Adrenal gland (tissue), 19 donors: ENCODE measurements at places on chromosomes 6 and 20. TPM values are rescaled to one million over a fixed set of nuclear protein-coding genes. Genes with fewer than 3 reads are reported as not detected.

MUC22 gene
- total RNA-seq: not detected

MOXD1 gene
- 54.0 TPM for total RNA-seq

DNA sequence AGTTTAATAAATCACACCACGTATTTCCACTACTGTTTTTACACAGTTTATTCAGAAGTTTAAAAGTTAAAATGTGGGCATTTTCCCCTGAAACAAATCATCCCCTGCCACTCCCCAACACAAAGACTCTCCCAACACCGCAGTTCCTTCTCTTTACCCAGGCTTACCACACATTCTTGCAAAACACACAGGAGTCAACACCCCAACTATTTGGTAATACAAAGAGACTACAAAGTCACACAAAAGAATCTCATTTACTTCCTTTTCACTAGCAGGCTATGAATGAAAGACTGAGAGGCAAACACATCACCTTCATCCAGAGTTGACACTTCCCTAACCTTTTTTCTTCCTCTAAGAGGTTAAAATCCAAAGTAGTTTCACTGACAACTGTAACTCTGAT lies 51.1 kb downstream of the KCTD20 start:
- no peak overlapping the region for H3K4me3 ChIP-seq
- no peaks in the 10 kb centered on the region for H3K27me3 ChIP-seq
- H3K36me3 ChIP-seq: no peaks in the 10 kb centered on the region
- no peak overlapping the region for H3K27ac ChIP-seq
- H3K4me1 ChIP-seq: no peaks in the 10 kb centered on the region

DNA sequence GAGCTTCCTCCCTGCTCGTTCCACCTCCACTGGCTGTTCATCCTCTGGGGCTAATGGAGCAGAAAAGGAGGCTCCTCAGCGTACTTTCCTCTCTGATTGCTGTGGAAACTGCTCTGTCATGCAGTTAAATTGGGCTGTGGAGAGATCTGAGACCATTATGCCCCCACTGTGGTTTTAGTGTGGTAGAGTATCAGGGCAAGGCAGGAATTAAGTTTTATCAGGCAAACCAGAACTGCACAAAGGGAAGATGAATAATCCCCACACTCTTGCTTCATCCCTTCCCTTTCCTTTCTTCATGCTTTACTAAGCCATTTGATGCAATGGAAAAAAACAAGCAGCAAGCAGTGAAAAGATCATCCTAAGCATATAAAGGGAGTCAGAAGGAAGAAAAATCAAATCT lies 11.9 kb upstream of the ME1 start:
- no peak overlapping the region for H3K27ac ChIP-seq
- no peak overlapping the region for H3K4me3 ChIP-seq
- DNase-seq: no peak
- H3K36me3 ChIP-seq: no peaks in the 10 kb centered on the region
- H3K4me1 ChIP-seq: no peaks in the 10 kb centered on the region

- peak overlapping the region; percentile 13 for H3K27ac ChIP-seq
- H3K36me3 ChIP-seq: no peaks in the 10 kb centered on the region
- no peaks in the 10 kb centered on the region for H3K27me3 ChIP-seq
- no peak overlapping the region for H3K4me3 ChIP-seq
- no peaks in the 10 kb centered on the region for H3K4me1 ChIP-seq
Observed at GRCh38 chr6:35081426-35081851, 59.7 kb downstream of the TCP11 start.

GRCh38 chr6:166760288-166760687 lies 133.2 kb upstream of the RPS6KA2 start:
- DNase-seq: no peak
- H3K27me3 ChIP-seq: no peaks in the 10 kb centered on the region
- no peaks in the 10 kb centered on the region for H3K36me3 ChIP-seq

GRCh38 chr6:41724586-41725501 lies 10.6 kb downstream of the TFEB start:
- H3K36me3 ChIP-seq: no peaks in the 10 kb centered on the region
- H3K27ac ChIP-seq: peak overlapping the region; percentile 77
- no peaks in the 10 kb centered on the region for H3K27me3 ChIP-seq
- no peak for DNase-seq
- no peak overlapping the region for H3K4me3 ChIP-seq

DNA sequence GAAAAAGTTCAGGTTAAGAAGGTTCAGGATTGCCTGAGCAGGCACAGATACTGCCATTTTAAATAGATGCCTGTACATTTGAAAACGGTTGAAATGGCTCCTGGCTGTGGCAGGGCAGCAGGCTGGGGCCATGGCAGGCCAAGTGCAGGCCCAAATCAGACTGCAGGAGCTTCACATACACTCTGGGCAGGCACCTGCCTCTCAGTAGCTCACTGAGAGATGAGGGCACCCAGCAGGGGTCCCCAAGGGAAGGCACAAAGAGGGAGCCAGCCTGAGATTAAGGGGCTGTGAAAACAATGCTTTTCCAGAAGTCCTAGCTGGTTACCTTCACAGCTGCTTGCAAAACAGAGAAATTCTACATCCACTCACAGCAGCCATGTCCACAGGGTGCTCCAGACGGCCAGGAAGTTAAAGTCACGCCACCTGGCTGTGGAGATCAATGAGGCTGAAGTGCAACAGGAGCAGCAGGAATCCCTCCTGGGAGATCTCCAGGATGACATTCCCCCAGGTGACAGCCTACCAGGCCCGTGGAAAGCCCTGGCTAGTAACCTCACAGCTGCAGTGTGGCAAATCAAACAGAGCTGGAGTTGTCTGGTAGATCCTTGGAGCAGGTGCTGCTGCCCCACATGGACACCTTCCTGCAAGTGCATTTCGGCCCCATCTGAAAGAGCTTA lies 6.2 kb upstream of the RAET1E start:
- no peaks in the 10 kb centered on the region for H3K4me1 ChIP-seq
- H3K36me3 ChIP-seq: no peaks in the 10 kb centered on the region
- no peak overlapping the region for H3K4me3 ChIP-seq
- H3K27me3 ChIP-seq: no peaks in the 10 kb centered on the region

GRCh38 chr20:982754-983153 lies 19.4 kb downstream of the RSPO4 start:
- H3K4me1 ChIP-seq: no peaks in the 10 kb centered on the region
- H3K27me3 ChIP-seq: peaks cover 10% of the 10 kb centered on the region
- H3K36me3 ChIP-seq: no peaks in the 10 kb centered on the region
- no peak overlapping the region for H3K4me3 ChIP-seq
